Cerebellar nuclear complex (tissue), 1 donor: ENCODE measurements at places on chromosomes 1 and 21.

- no peak for DNase-seq
Observed at GRCh38 chr1:160009081-160009480, 22.7 kb downstream of the PIGM start.

DNA sequence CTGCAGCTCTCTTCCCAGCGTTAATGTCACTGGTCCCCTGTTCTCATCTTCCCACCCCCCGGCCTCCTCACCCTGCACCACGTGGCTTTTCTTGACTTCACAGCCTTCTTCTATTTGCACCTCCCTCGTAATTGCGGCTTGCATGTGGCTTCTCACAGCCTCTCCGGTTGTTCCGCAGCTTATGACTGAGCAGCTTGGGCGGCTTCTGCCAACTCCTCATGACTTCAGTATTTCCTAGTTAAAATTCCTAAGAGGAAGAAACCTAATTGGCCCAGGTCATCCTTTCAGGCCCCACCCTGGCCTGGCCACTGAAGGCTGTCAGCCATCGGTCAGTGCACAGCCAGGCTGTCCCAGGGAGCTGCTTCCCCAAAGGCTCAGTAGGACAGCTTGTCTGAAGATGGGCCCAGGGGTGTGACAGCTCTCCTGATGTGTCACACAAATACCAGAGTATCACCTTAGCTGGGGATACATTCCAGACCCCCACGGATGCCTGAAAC, 8.6 kb upstream of the RERE start:
- DNase-seq, result no peak

- no peak for DNase-seq
Observed at GRCh38 chr1:15543589-15544568, 17.2 kb downstream of the DNAJC16 start.

DNA sequence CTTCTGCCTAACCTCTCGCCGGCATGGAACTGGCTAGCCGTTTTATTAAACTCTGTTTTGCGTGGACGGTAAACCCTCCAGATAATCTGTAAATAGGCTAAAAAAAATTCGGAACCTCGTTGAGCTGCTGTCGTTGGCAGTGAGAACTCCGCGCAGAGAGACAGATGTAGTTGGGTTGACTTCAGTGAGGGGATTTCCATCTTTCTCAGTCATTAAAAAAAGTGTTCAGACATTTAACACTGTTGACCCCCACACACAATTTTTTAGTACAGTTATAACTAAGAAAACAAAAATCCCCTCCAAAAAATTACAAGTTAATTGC, 464 bp downstream of the PARK7 start:
- no peak for DNase-seq

DNA sequence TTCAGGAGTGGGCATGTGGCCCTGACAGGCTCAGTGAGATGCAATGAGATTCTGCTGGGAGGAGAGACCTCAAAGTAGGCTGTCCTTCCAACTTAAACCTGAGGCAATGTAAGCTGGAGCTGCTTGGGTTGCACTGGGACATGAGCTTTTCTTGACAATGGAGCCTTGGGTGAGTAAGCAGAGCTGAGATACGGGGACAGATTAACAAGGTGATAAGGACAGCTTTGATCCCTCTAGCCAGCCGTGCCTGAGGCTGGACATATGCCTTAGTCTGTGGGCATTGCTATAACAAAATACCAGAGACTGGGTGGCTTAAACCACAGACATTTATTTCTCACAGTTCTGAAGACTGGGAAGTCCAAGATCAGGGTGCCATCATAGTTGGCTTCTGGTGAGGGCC, 18.3 kb upstream of the NGF start:
- DNase-seq, result no peak

- no peak for DNase-seq
Observed at GRCh38 chr1:57633881-57634280, 210.0 kb upstream of the DAB1 start.
